Cerebellar nuclear complex (tissue), 1 donor: ENCODE measurements at places on chromosomes 11 and 22.

DNA sequence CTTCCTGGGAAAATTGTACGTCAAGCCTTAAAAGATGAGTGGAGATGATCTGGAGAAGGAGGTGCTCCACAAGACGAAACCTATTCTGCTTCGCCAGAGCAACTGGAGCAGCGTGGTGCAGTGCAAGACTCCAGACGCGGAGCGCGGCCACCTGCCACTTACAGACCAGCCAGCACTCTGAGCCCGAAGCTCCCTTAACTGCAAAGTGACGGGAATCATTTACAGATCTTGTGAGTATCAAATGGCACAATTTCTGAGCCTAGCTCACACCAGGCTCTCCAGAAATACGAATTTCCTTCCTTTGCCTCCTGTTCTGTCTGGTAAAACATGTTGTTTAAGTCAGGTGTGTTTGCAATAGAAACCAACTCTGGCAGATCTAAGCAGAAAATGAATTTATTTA, 369.3 kb downstream of the CADM1 start:
- DNase-seq, result peak; percentile 11

DNA sequence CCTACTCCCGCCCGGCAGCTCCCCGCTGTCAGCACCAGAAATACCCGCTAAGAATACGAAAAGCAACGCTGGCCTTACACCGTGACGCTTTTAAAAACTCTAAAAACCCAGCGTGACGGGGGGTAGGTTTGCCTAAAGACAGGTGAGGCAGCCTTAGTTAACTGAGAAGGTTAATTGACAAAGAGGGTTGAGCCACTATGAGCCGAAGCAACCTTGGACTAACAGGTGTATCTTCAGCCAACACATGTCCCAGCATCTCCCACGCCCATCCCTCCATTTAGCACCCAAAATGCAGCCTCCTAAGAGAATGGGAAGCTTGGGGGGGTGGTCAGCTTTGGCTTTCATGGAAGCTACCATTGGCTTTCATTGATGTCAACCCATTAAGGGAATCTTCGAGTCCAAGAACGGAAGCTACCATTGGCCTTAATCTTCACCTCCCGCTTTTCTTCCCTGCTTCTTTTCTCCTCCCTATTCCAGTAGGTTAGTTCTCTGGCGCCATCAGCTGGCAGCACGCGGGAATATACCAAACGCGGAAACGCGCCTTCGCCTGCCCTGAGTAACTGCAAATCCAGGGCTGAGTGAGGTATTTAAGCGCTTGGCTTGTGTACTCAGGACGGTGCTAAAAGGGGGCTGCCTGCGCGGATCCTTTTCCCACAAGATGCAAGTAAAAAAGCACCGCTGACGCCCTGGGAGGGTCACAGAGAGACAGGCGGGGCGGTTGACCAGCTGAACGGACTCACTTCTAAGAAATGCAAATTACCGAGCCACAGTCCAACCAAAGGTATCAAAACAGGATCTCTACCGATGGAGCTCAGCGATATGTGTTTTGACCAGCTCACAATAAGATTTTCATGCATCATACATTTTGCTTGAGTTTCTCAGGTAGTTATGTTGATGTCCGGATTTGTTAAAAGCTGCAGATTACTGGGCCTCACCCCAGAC, 38.5 kb upstream of the GLYATL1 start:
- no peak for DNase-seq

DNA sequence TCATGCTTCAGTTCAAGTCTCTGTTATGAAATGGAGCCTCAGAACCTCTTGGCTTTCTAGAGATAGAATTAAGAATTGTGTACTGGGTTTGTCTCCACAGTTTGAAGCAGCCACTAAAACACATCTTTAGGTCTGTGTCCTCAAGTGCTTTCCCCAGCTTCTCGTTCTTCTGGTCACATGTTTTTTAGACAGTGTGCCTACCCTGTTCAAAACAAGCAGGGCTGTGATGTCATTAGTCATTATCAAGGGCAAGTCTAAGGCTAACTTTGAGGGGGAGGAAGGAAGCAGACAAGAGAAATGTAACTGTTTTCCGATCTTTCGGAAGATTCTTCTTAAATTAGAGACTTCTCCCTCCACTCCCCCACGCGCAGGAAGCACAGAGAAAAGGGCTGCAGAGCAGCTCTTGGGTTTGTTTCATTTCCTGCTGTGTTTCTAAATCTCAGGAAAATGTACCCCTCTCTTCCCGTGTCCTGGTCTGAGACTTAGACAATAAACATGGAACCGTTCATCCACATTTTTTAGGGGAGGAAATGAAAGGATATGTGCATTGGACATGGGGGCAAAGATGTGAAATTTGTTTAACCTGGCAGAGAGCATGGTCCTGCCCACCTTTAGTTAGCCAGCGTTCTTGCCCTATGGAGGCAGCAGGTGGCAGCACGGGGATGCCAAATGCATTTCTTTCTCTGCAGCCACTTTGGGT, 3.1 kb downstream of the AKIP1 start:
- DNase-seq, result peak; percentile 27

GRCh38 chr11:45741582-45741981, 63.4 kb upstream of the SLC35C1 start:
- DNase-seq, result no peak

- DNase-seq, result no peak
Observed at GRCh38 chr11:107505647-107506225, 48.1 kb upstream of the CWF19L2 start.

DNA sequence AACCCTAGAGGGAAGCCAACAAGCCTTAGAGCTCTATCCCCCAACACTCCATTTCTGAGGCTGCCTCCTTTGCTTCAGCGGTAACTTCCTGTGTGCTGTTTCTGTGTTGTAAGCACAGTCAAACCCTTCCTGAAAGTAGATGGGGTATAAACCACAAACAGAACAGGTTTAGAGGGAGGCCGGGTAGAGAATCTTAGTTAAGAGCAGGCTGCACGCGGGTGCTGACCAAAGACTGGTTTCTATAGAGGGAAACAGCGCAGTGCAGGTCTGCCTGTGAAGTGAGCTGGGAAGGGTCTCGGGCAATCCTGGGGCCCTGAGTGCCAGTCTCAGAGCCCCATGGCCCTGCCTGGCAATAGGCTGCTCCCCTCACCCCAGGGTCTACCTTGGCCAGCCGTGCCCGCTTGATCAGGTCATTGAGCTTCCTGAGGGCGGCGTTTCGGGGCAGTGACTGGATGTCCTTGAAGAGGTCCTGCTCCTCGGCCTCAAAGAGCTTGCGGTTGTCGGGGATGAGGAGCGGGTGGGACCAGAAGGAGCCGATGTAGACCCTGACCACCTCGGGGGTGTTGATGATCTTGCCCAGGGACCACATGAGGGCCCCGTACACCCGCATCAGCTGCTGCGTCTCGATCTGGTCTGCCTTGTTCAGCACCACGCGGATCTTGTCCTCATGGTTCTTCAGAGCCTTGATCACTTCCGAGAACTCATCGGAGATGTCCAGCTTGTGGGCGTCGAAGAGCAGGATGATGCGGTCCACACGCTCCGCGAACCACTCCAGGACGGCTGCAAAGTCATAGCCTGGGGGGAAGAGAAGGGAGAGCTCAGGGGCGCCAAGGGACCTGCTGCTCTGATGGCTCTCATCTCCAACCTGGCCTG, 15.3 kb upstream of the CDC42BPG start:
- DNase-seq, result no peak

- no peak for DNase-seq
Observed at GRCh38 chr22:49764127-49764581, 63.5 kb downstream of the BRD1 start.

DNA sequence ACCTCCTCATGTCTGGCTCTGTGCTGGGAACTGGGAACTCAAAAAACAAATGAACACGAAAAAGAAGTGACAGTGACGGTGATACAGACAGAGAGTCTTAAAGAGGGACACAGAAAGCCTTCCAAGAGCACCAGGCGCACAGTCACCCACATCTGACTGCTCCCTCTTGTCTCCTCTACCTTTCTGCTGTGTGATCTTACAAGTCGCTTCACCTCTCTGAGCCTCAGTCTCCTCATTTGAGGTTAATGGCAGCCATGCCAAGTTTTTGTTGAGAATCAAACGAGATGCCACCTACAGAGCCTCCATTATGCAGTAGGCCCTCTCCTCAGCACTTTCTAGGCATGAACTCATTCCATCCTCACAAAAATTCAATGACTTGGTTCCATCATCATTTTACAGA, 3.7 kb downstream of the LRRC32 start:
- DNase-seq, result no peak

- no peak for DNase-seq
Observed at GRCh38 chr22:50726643-50727340, 11.2 kb upstream of the ACR start.

GRCh38 chr22:30565341-30565740, 9.1 kb downstream of the GAL3ST1 start:
- DNase-seq, result no peak

GRCh38 chr11:93221539-93221938, 23.7 kb upstream of the SLC36A4 start:
- no peak for DNase-seq

DNA sequence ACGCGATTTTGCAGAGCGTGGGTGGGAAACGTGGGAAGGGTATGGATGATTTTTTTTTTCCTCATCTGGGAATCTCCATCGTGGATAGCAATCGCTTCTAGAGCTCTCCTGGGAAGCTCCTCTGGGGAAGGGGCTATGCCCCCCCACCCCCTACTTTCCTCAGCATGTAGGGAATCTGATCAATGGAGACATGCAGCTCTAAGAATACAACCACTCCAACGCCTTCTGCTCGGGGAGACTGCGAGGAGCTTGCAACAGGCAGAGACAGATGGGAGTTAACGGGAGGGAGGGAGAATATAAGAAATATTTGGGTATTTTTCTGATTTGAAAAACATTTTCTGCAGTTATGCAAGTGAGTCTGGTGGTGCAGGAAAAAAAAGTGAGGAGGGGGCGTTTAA, 104.6 kb upstream of the HSD17B12 start:
- peak; percentile 67 for DNase-seq
